Stimulated activated CD4-positive, alpha-beta T cell treated with anti-CD3 and anti-CD28 coated beads, Interleukin-12 subunit alpha, Interleukin-12 subunit beta, amount 100 ng/mL, for 24 hours (primary cell): ENCODE measurements at places on chromosomes 3 and 15.
A peak's percentile ranks its signal among the peaks of the same experiment; 100 is the strongest.

- peak; percentile 91 for DNase-seq
These were observed at the start of gene EEF1AKMT4 for GRCh38 chr3:184249412-184250166. Gene EEF1AKMT4 (plus strand): TSS chr3:184249672. CDS start chr3:184249695, 23 bp downstream.

GRCh38 chr3:147654827-147655226 lies 245.7 kb downstream of the ZIC1 start:
- DNase-seq = no peak

- no peak for DNase-seq
These were observed 25.0 kb upstream of the BCL6 start for GRCh38 chr3:187770224-187770623.

DNA sequence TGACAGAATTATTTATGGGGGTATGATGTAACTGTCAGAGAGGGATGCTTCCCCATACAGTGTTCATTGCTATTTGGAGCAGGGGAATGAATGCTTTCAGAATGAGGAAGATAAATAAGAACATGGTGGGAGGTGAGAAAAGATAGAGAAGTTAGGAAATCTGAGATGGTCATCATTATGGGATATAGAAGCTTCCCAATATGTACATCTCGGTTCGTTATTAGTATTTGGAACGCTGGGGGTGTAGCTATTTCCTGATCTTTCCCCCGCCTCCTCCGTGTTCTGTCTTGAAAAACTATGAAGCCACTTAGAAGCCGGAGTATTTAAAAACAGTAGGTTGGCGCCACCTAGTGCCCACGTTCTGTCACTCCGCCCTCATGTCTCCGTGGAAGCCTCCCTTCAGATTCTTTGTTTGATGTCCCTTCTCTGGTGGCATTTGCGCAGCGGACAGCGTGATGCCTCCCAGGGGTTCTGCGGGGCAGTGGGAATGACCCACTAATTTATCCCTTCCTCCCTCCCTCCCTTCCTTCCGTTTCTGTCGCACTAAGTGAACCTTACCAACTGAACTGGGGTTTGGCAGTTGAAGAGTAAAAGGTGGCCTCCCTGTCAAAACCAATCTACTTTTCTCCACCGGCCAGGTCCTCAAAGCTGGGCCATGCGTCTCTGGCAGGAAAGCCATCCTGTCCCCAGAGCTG lies 184.5 kb downstream of the FEZF2 start:
- DNase-seq = peak; percentile 29

GRCh38 chr3:8200996-8201395 lies 300.6 kb upstream of the LMCD1 start:
- no peak for DNase-seq

DNA sequence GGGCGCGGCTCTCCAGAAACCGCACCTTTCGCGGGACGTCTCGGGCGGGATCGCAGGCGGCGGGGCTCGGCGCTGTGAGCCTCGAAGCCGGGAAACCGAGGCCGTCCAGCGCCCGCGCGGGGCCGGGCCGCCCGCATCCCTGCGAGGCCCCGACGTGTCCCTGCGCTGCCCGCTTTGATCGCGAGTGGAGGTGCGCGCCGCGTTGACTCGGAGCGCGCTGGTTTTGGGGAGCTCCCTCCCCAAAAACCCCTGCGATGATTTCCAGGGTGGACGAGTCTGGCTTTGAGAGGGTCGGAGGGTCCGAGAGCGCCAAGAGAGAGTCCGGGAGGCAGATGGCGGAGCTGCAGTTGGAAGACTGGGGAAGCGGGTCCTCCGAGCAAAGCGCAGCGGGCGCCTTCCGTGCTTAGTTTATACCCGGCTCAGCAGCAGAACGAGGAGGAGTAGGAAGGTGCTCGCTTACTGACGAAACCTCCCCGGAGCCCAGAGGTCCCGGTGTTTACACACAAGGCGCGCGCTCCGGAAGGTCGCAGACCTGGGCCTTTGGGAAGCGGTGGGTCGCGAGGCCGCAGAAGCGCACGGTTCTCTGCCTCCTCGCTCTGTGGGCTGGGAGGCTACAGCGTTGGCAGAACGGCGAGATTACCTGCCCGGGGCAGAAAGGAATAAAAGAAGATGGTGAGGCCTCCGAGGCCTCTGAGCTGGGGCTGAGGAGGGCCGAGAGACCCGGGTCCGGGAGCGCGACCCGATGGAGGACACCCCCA lies 687 bp downstream of the ALDH1A3 start:
- no peak for DNase-seq

DNA sequence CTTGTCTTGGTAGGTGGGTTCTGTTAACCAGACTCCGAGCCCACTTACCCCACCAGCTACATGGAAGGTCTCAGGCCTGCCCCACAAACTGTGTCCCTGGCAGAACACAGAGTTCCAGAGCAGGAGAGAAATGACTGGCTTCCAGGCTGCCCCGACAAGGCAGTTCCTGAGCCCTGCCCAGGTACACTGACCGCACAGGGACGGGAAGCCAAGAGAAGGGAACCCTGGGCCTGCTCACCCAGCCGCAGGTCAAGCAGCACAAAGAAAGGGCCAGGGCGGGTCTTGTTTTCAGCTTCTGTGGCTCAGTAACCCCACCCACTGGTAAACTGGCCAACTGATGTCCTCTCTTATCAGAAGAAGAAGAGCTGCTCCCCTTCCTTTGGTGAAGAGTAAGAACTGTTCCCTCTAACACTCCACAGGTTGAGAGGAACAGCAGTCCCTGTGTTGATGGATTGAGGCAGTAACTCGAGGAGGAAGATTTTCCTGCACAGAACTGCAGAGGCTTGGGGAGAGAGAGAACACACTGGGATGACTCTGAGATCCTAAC lies 68.4 kb downstream of the CRTC3 start:
- DNase-seq = no peak

GRCh38 chr3:66227051-66227450 lies 6.2 kb downstream of the SLC25A26 start:
- no peak for DNase-seq

GRCh38 chr15:68154923-68155559 lies 50.1 kb downstream of the CALML4 start:
- no peak for DNase-seq

- no peak for DNase-seq
These were observed 155.4 kb downstream of the PPM1L start for GRCh38 chr3:160911411-160911810.

GRCh38 chr15:37981775-37982174 lies 47.3 kb downstream of the TMCO5A start:
- no peak for DNase-seq

DNA sequence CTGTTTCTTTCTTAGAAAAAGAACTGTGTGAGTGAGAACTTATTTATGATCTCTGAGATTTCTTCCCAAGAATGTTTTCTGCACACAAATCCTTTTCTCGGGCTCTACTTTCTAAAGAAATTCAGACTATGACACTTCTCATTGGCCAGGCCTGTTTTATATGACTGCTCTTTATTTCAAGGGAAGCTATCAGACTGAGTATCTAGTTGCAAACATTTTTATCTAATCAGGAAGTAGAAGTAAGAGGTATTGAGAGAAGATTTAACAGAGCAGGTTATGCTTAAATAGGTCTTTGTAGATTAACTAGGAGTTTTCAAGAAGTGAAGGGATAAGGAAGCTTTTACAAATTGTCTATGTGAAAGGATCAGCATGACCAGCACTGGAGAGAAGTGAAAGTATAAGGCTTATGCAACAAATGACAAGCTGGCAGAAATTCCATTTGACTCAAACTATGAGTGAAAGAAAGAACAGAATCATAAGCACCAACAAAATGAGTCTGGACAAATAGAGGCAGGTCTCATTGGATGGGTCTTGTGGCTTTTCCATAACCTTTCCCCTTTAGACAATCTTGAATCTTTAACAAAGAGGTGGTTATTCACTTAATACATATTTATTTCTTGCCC lies 71.9 kb upstream of the CHL1 start:
- no peak for DNase-seq

DNA sequence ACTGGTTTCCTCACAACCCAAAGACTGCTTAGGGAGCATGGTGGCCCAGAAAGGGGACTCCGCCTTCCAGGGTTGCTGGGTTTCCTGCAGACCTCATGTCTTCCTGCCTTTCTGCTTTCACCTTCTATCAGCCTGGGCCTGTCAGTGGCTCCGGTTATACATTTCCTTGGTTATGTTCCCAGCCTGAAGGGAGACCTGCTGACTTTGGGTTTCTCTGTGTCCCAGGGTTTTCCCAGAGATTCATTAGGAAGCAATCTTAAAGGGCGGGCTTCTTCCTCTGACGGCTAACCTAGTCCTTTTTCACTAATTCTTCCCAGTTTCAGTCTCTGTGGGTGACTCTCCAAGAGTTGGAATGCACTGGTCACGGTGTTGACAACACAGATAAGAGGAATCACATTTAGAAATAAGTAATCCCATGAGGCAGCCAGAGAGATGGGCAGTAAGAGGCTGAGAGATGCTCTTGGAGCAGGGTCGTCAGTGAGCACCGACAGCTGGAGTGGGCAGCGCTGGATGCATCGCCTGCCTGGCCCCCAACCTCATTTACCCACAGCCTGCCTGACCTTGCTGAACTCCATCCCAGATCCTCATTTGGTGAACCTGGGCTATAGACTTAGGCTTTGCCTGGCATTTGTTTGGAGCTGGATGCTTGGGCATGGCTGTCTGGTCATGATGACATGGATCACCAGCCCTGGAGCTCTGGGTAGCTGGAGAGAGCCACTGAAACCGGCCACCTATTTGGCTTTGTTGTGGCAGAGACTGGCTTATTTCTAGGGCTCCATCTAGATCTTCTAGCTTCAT lies 10.0 kb upstream of the EHD4 start:
- no peak for DNase-seq

DNA sequence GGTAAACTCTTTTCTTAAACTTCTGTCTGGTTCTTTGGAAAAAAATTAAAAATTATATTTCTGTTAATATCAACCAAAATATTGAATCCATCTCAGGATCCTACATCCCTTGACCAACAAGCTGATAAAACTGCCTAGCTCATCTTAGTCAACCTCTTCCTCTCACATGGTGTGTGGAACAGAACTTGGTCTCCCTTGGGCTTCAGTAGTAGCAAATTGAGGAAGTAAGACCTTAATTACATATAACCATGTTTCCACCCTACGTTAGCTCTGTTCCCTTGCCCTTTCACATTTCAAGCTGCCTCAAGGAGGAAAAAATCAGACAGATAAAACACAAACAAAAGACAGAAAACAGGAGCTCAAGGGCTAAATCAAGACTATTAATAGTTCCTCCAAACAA lies 116.4 kb downstream of the GREM1 start:
- DNase-seq = no peak

DNA sequence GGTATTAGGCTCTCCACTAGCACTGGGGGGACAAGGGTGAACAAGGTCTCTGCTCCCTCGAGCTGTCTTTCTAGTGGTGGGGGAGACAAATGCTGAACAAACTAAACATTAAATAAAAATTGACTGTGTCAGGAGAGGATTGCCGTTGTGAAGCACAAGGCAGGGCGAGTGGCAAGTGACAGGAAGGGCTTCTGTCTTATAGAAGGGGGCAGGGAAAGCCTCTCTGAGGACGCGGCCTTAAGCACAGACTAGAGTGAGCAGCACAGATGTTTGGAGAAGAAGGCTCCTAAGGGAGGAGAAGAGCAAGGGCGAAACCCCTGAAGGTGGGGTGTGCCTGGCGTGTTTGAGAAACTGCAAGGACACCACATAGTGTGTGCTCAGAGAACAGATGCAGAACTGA lies 50.9 kb upstream of the ATP2B2 start:
- DNase-seq = no peak

DNA sequence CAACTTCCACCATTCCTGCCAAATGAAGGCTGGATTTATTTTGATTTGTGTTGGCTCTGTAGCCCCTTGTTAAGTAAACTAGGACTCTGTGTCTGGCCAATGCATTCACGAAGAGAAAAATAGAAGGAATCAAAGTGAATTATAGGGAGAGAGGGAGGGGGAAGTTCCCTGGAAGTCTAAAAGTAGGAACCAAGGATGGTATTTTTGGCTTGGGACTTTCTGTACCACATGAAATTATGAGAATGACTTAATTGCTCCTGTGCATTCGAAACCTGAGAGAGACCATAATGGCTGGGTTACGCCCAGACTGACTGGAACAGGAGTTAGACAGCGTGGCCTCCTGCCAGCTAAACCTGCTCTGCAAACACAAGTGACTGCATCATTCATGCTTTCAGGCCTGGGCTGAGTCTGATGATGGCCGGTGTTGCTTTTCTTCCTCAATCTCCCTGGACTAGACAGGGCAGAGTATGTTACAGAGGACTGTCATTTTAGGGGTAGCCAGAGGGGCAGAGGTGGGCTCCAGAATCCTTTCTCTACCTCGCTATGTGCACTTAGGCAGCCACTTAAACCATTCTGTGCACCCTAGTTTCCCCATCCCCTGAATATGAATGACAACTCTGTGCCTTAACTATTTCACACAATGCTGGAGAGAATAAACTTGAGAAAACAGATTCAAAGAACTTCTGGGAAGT lies 58.9 kb downstream of the MYO1E start:
- no peak for DNase-seq

DNA sequence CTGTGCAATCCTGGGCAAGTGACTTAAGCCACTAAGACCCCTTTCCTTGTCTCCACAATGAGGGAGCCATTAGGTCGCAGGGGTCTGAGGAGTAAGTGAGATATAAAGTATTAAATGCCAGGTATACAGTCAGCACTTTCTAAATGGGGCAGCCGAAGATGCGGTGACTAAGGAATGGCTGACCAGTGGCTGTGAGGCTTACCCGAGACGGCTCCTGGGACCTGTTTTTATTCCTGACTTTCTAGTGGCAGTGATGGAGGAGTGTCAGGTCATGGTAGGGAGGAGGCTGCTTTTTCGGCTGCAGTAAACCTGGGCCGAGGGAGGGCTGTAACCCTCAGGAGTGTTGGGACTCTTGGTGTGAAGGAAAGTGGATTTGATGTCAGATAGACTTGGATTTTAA lies 52.3 kb downstream of the TRAK1 start:
- DNase-seq = no peak

DNA sequence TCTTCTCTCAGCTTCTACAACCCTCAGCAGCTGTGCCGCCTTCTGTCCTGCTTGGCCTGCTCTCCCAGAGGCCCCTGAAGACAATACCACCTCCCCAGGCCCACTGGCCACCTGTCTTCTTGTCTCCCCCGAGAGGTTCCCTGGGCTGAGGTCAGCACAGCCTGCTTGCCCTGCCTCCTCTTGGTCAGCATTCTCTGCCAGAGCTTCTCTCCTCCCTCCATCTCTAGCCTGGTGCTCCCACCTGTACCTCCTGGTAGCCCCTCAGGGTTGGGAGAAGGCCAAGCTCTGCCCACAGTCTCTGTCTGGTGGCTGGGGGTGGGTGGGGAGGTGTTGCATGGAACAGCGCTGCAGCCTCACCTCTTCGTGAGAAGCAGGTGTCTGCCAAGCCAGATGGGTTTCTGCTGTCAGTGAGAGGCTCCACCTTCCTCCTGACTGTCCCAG lies 5.6 kb upstream of the ISLR start:
- DNase-seq = no peak

GRCh38 chr3:191066669-191067068 lies 132.4 kb upstream of the OSTN start:
- no peak for DNase-seq

DNA sequence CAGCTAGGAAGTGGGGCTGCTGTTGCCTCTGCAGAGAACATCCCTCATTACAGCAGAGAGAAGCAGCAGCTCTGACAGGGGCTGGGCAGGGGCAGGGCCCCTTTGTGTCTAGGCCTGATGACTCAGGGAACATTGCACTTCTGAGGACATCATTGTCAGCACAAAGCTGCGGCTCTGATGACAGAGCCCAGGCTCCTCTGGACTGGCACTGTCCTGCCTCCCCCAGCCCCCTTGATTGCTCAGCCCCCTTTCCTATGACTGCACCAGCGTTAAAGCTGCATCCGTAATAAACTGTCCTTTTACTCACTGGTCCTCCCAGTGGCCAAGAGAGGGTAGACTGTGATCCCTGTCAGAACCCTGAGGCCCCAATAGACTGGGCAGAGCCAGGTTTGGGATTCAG lies 18.3 kb downstream of the TRH start:
- DNase-seq = no peak

- no peak for DNase-seq
These were observed 113.2 kb downstream of the DNAJB8 start for GRCh38 chr3:128353361-128353965.

- DNase-seq = no peak
These were observed 13.2 kb upstream of the PYGO1 start for GRCh38 chr15:55601374-55601773.
